HuH-7.5 (cell line): ENCODE measurements at places on chromosomes 2 and 18.
A peak's percentile ranks its signal among the peaks of the same experiment; 100 is the strongest.

- no peak for DNase-seq
Measured at GRCh38 chr2:102667072-102667471, 47.7 kb downstream of the SLC9A2 start.

DNA sequence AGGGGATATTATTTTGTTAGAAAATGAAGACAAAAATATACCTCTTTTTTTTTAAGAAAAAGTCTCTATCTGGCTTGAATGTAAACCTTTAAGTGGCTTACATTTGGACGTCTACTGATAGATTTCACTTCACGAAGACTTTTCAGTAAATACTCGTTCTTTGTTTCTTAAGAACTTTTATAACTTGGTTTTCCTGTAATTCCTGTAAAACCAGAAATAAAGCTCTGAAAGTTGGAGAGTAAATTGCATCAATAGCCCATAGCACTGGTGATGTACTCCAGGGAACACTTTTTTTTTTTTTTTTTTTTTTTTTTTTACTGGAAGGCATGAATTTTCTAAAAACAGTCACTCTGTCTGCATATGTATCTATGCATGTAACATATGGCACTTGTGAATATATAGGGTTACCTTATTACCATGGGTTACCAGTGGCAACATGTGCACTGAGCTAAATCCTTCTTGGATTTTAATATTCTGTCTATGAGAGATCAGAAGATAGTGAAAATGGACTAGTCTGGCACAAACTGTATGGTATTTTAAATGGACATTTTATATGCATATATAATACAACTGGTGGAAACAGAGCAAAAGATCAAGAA is 309.2 kb upstream of the TCF4 start:
- DNase-seq, result no peak

- no peak for DNase-seq
Measured at GRCh38 chr2:71608441-71608840, 155.1 kb downstream of the DYSF start.

GRCh38 chr2:8015848-8016600 is 665.8 kb upstream of the ID2 start:
- DNase-seq, result no peak

GRCh38 chr2:46363535-46364170 is 66.4 kb downstream of the EPAS1 start:
- DNase-seq, result no peak

- peak; percentile 70 for DNase-seq
Measured at GRCh38 chr2:100262555-100263320, 59.6 kb downstream of the LONRF2 start.

DNA sequence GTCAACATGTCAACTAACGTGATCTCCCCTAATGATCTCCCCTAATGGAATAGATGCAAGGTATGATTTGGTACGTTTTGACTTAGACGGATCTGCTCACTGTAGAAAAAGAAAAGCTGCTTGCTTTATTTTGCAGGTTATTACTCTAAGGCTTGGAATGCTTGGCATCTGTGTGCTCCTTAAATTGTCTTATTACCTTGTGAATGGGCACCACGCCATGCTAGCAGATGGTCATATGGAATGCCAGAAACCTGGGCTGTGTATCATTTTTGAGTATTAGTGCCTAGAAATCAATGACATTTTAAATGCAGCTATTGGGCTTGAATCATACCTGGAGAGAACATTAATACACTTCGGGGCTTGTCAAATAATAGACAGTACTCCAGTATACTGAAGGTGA is 16.5 kb upstream of the FIGN start:
- DNase-seq, result no peak

DNA sequence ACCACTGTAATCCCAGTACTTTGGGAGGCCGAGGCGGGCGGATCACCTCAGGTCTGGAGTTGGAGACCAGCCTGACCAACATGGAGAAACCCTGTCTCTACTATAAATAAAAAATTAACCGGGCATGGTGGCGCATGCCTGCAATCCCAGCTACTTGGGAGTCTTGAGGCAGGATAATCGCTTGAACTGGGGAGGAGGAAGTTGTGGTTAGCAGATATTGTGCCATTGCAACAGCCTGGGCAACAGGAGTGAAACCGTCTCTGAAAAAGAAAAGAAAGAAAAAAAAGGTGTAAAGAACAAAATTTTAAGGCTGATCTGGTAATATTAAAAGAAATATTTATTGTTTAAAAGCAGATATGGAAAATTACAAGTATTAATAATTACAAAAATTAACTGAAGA is 29.7 kb downstream of the ZNF804A start:
- DNase-seq, result no peak

GRCh38 chr2:148926291-148926961 is 51.4 kb downstream of the KIF5C start:
- DNase-seq, result peak; percentile 34

DNA sequence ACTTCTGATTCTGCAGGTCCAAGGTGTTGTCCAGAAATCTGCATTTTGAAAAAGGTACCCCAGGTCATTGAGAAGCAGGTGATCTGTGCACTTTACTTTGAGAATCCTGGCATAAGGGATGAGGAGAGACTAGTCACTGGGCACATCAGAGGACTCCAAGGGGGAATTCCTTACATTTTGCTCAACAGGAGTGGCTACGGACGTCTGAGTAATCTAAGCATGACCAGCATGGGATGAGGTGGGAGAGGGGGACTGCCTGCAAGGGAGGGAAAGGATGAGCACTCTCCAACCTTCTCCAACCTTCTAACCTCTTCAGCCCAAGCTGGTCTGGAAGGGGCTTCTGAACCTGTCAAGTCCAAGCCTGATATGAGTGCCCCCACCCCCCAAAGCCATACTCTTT is 55.5 kb downstream of the MARCHF4 start:
- no peak for DNase-seq

DNA sequence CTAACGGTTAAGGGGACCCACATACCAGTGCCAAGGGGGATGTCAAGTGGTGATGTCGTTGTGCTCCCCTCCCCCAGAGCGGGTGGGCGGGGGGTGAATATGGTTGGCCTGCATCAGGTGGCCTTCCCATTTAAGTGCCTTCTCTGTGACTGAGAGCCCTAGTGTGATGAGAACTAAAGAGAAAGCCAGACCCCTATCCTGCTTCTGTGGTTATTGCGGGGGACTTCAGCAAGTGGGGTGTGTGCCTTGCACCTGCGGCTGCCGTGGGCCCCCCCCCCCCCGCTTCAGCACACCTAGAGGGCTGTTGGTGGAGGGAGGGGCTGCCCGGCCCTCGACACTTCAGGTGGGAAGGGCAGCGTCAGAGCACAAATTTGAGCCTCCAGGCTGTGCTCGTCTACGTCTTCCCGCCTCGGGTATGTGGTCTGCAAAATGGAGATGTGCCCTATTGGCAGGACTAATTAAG is 6.1 kb downstream of the CTDSP1 start:
- DNase-seq, result peak; percentile 29

DNA sequence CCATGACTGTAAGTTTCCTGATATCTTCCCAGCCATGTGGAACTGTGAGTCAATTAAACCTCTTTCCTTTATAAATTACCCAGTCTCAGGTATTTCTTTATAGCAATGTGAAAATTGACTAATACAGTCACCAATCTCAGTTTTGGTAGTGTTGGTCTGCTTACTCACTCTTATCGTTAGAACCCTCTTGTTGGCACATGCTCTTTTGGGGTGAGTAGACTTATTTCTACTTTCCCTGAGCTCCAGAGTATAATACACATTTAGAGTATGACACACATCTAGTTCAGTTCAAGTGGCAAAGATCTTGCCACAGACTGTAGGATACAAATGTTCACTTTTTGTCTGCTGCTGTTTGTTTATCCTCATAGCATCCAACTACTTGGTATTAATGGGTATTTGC is 347.5 kb upstream of the CELF4 start:
- no peak for DNase-seq

DNA sequence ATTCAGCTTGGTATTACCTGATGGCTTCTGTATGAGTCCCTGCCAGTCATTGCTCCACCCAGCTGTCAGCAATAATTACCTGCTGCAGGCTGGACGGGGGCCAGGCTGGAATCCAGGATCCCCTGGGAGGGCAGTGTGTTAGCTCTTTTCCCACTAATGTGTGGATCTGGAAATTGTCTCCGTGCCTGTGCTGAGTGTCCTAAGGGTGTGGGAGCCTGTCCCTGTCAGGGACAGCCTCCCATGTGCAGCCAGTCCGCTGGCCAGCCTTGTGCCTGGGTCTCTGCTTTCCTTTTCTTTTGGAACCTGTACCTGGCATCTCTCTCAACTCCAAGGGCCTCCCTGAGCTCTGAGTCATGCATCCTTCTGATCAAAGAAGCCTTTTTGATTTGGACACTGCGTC is 107.2 kb upstream of the SPRED2 start:
- DNase-seq, result no peak

- DNase-seq, result no peak
Measured at GRCh38 chr18:808502-808901, 3.5 kb downstream of the YES1 start.

DNA sequence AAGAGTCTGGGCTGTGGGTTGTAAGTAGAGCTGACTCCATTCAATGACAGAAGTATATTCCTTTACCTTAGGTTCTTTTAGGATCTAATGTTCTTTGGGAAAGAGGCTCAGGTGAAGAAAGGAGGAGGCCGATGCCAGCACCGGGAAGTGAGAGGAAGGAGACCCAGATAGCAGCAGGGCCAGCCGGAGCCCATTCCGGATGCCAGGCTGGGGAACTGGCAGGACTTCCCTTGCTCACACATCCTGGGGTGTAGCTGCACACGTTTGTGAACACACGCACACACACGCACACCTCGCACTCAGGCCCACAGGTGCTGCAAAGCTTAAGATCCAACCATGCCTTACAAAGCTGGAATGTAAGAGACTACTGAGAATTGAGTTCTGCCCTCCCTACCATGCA is 95.8 kb upstream of the SMAD2 start:
- DNase-seq, result no peak

DNA sequence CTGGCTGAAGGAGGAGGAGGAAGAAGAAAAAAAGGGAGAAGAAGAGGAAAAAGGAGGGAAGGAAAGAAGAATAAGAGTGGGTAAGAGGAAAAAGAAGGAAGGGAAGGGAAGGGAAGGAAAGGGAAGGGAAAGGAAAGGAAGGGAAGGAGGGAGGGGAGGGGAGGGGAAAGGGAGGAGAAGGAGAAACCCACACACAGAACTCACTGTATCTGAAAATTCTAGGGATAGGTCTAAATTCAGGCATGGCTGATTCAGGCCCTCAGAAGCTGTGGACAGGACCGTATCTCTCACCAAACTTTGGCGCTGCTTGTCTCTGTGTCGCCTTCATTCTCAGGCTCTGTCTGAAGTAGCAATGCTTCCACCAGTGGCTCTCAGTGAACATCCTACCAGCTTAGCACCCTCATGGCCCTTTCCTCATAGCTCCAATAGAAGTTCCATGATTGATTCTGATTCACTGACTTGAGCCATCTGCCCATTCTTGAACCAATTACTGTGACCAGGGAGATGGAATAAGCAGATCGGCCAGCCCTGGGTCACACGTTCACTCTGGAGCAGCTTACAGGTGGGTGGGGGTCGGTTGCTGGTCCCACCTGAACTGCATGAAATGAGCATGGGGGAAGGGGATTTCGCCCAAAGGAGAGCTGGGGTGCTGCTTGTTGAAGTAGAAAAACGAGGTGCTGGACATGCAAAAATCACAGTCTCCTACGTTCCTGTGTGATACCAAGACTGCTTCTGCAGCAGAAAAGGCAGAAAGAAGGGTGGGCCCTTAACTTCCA is 59.7 kb downstream of the TTC32 start:
- no peak for DNase-seq

DNA sequence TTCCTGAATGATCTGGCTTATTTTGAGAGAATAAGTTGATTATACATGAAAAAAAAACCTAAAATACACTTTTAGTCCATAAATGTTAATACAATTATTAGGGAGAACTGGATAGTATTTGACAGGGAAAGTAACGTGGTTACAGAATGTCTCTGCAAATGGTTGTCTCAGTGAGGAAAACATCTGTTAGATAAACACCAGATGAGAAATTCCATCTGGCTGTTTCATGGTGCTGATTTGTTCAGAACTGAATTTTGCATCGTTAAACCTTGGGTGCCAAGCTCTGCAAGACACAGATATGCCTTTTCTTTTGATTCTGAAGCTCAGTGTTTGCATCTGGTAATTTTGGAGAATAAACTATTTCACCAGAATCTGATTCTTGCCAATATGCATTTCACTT is 90.4 kb downstream of the SCN3A start:
- DNase-seq, result no peak

- DNase-seq, result no peak
Measured at GRCh38 chr2:70511971-70512729, 41.5 kb downstream of the TGFA start.

- no peak for DNase-seq
Measured at GRCh38 chr18:36481201-36481657, 183.7 kb downstream of the FHOD3 start.

DNA sequence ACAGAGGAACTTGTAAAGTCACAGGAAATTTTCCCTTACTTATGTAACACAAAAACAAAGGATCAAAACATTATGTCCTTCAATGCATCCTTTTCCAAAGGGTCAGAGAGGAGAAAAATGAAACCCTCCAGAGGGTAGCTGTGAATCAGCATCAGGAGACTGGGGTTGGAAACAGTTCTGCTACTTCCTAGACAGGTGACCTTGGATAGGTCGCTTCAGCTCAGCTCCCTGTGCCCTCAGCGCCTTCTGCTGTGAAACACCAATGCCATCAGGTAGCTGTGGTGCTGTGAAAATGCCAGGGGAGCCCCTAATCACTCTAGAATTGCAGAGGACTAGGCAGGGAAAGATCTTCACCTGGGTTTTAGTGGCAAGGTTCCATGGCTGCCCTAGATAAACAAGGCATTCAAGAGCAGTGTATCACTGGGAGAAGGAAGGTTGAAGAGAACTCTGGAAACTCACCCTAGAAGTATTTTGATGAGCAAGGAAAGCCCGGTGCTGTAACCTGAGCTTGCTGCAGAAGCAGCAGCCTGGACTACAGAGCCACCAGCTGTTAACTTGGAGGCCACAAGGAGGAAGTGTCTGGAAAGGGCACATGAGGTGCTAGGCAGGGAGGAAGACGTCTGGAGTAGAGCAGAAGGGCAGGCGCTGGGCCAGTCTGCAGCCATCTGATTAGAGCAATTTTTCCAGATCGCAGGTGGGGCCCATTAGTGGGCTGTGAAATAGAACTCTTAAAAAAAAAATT is 100.7 kb upstream of the MCFD2 start:
- DNase-seq, result no peak

GRCh38 chr2:219037783-219038499 is 3.4 kb downstream of the CFAP65 start:
- DNase-seq, result no peak

GRCh38 chr2:185833864-185834263 is 95.3 kb downstream of the FSIP2 start:
- no peak for DNase-seq

GRCh38 chr2:47686018-47686417 is 96.9 kb upstream of the MSH6 start:
- no peak for DNase-seq

- DNase-seq, result no peak
Measured at GRCh38 chr2:172672114-172672513, 63.5 kb upstream of the RAPGEF4 start.

GRCh38 chr2:138766464-138766863 is 13.7 kb downstream of the NXPH2 start:
- no peak for DNase-seq

DNA sequence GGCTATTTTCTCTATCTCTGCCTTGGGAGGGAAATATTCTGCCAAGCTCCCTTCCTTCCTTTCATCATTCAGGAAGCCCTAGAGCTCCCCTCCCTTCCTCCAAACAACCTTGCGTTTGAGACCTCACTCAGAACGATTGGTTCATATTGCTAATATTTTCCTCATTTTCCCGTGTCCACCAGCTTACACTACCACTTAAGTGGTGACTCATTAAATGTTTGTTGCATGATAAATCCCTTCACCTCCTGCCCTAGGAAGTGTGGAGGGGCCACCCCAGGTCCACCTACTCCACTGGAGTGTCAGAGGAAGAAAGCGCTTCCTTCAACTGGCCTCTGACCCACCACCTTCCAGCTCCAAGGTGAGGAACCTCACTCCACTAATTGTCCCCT is 2.3 kb upstream of the LPIN2 start:
- DNase-seq, result no peak
